Thoracic aorta (tissue), 2 donors: ENCODE measurements at places on chromosomes 5 and 9.

- no peak for DNase-seq
These were observed 38.0 kb downstream of the SUSD1 start for GRCh38 chr9:112137066-112137465.

- no peak for DNase-seq
These were observed 32.5 kb downstream of the FAM240B start for GRCh38 chr9:38687389-38687842.

DNA sequence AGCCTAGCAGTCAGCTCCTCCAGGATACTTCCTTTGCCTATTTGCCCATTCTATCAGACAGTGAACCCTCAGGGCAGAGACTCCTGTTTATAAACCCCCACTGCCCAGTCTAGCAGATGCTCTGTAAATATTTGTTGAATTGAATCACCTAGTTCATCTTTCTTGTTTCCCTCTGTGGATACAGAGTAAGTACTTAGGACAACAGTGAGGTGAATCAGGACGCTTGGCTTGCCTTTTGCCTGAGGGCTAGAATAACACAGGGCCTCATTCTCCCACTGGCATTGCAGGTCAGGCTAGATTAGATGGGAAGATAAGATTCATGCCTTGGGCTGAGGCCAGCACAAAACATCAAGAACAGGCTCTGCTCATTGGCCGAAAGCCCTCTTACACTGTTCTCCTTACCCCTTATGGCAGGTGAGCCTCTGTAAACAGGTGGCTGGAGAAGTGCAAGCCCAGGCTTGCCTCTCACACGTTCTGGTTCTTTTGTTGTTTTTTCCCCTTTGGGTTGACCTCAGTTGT lies 22.2 kb downstream of the TNFSF8 start:
- DNase-seq, result no peak

DNA sequence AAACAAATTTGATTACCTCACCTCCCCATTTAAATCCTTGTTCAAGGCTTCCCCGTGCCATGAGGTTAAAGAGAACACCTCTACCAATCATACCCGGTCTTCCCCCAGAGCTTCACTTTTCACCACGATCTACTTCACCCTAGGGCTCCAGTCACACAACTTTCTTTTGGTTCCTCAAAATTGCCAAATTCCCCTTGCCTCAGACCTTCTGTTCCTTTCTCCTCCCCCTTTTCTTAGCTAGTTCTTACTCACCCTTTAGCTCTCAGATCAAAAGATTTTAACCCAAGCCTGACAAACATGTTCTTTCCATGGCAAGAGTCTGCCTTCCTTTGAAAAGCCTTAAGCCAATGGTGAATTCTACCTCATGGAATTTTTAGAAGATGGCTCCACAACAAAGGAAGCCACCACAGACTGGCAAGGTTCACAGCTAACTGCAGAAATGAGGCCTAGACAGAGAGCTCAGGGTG lies 56.7 kb downstream of the MAPKAP1 start:
- DNase-seq, result no peak

DNA sequence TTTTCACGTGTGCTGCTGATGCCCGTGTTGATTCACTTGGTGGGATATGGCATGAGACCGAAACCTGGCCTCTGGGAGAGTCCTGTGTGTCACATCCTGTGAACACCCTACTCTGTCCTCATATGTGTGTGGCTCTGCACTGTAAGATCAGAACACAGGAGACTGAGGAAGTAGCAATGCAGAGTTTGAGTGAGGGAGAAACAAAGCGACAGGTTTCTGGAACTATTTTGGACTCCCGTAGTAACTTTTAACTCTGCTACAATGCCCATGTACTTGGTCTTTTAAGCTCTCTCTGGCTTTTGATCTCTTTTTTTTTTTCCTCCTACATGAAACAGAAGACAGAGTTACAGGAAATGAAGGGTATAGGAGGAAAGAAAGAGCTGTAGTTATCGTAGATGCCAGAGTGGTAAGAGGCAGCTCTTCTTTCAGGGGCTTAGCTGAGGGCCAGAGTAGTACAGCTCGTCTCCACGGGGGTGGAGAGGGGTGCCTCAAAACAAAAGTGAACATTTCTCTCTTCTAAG lies 26.6 kb downstream of the GRAMD2B start:
- no peak for DNase-seq

DNA sequence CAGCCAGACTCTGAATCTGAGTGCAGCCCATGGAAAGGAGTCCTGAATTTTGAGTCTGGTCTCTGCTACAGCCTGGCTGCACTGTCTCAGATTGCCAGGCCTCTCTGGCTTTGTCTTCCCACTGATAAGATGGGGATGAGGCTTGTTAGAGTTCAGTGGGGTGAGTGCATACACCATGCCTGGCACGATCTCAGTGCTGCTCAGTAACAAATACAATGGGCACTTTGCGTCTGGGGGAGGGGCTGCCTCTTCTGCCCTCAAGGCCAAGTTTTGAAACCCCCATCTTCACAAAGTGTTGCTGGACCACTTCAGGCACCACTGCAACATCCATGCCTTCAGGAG lies 49.0 kb downstream of the PPARGC1B start:
- no peak for DNase-seq

GRCh38 chr9:20188616-20189369 lies 400.0 kb upstream of the SLC24A2 start:
- DNase-seq, result no peak

DNA sequence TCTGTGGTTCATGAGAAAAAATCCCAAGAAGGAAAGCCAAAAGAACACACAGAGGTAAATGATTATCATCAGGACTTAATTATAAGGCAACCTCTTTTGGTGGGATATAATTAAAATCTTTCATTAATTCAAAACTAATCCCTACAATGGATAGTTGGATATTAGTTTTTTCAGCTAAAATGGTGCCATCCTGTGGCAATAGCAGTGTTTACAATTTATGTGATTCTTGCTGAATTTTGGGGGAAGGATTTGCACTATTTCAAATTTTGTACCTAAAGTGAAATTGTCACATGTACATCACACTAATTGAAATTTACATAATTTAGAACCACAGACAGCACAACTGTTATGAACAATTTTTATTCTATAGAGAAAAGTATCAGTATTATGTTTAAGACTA lies 67.0 kb downstream of the CAST start:
- DNase-seq, result no peak

DNA sequence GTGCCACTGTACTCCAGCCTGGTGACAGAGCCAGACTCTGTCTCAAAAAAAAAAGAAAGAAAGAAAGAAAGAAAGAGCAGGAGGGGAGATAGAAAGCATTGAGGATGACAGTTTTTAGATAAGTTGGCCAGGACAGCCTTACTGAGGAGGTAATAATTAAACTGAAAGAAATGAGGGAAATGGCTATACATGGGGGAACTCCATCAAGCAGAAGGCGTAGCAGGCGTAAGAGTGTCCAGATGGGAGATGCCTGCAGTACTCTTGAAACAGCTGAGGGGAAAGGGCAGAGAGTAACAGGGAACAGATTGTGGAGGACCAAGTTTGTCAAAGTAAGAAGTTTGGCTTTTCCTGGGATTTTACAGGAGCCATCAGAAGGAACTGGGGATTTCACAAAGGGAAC lies 57.5 kb downstream of the HMGCS1 start:
- no peak for DNase-seq

- no peak for DNase-seq
These were observed 7.5 kb downstream of the ABL1 start for GRCh38 chr9:130842545-130842944.

DNA sequence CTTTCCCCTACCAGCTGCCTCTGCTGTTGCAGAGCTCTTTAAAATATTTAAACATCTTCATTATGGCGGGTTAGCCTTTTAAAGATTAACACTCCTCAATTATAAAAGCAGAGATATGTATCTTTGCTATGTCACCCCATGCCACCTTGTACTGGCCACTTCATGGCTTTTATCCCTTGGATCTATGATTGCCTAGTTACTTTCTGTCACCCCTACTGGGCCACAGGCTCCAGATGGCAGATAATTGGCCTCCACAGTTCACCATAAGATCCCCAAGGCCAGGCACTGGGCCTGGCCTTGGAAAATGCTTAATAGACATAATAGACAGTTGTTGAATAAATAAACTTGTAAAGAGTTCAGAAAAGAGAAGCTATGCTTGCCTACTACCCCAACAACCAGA lies 142.0 kb upstream of the SHB start:
- DNase-seq, result no peak

- no peak for DNase-seq
These were observed 331.9 kb downstream of the MED10 start for GRCh38 chr5:6046296-6046967.

GRCh38 chr5:40165789-40166728 lies 513.7 kb upstream of the PTGER4 start:
- DNase-seq, result no peak

GRCh38 chr9:33129251-33129885 lies 37.8 kb downstream of the B4GALT1 start:
- no peak for DNase-seq
